Hair follicular keratinocyte (primary cell): ENCODE measurements at places on chromosomes 1 and 21. TPM values are rescaled to one million over a fixed set of nuclear protein-coding genes. Genes with fewer than 3 reads are reported as not detected.

PTGFR gene
- 0.08 and 0.31 TPM in 2 replicates for total RNA-seq

SLC1A7 gene
- not detected in 2 replicates for total RNA-seq

NTNG1 gene
- total RNA-seq: 0.31 TPM in 1 of 2 replicates, not detected in the other

S100A8 gene
- total RNA-seq: 228 and 239 TPM in 2 replicates

HENMT1 gene
- 1.6 and 6.7 TPM in 2 replicates for total RNA-seq

PDE4B gene
- total RNA-seq: 0.42 and 0.62 TPM in 2 replicates

OR10J1 gene
- total RNA-seq: not detected in 2 replicates

SCMH1 gene
- total RNA-seq: 15.9 and 25.7 TPM in 2 replicates

F13B gene
- not detected in 2 replicates for total RNA-seq

PIGP gene
- total RNA-seq: 9.5 and 12.0 TPM in 2 replicates

IGFN1 gene
- total RNA-seq: not detected in 2 replicates

OR2T35 gene
- not detected in 2 replicates for total RNA-seq

UQCRHL gene
- total RNA-seq: 1.1 and 2.0 TPM in 2 replicates

ABCA4 gene
- total RNA-seq: 3.2 and 9.7 TPM in 2 replicates

PLA2G2D gene
- not detected in 2 replicates for total RNA-seq

TMOD4 gene
- 1.2 TPM in 1 of 2 replicates, not detected in the other for total RNA-seq

BCL2L15 gene
- not detected in 2 replicates for total RNA-seq
